Central memory CD4-positive, alpha-beta T cell (primary cell): ENCODE measurements at places on chromosomes 3 and 15.
A peak's percentile ranks its signal among the peaks of the same experiment; 100 is the strongest.

DNA sequence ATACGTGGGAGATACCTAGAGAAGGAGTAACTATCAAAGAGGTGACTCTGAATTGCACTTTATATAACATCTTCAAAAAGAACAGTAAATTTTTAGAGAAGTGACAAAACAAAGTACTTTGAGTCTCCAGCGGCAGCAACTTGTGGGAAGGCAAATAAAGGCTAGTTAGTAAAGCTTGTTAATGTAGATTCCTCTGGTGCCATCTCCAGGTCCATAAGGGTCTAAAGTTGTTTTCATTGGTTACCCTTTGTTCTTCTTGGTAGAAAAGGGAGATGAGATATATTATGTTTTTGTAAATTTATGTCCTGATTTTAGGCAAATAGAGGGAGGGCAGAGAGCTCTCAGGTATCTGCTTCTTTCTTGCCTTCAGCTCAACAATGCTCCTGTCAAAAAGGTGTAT, 161.6 kb downstream of the MYRIP start:
- no peak for DNase-seq

DNA sequence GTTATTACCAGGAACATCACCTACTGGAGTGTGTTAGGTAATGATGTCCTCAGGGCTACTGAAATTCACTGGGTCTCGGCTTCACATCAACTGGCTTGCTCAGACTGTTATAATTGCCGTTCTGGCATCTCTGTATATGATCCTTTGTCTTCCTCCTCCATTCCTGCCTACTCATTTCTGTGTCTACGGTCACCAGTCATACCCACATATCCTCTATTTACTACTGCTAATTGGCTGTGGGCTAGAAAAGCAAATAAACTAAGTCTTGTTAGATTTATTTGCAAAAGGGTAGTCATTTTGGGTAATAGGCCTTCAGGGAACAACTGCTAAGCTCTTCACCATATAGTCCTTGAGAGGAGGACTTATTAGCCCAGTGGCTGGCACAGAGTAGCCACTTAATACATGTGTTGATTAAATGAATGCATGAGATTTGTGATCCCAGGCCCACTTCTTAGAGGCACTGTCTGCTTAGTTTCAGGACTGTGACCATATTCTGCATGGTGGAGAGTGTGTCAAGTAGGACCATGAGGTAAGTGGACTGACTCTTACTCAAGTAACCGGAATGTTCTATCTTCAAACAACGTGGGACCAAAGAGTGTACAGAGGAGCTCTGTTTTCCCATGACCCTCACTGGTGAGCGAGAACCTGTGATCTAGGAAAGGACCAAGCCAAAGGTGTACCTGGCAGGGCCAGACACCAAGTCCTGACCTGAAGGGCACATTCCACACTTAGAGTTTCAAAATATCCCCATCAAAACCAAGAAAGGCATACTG, 13.2 kb downstream of the ZDHHC3 start:
- no peak for DNase-seq

DNA sequence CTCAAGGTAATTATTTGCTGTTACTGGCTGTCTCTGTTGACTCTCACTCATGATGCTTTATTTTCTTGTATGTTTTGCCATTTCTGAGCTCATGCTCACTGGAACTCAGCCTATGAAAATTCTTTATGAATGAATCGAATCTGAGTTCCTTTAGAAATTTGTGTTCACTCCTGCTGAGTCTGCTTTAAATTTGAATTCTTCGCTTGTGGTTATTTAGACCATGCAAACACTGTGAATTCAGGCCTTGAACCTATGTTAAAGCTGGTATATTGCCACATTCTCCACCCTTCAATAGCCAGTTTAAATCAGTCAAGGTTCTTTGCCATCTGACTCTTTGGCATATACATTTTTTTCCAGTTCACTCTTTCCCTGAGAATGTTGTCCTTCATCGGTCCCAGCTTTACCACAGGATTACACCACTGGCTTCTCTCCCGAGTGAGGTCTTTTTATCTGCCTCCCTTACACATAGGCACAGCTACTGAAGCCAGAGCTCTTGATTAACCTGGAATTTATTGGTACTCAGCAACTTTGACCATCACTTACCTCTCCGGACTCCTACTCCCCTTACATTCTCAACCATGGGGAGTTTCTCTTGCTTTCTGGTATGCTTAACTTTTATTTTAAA, 400.6 kb downstream of the VPS13C start:
- DNase-seq: no peak

DNA sequence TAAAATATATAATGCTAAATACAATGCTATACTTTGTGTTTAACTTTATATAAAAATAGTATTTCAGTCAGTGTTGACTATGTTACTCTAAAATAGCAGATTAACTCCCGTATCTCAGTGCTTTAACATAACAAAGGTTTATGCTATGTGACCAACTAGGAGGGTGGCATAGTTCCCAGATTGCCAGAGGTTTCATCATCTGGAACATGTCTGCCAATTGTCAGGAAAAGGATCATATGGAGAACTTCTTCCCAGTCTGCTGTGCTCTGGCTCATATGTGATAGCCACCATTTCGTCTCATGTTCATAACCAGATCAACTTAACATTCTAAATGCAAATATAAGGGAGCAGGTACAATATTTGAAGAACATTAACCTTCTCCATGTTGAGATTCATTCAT, 720.2 kb downstream of the MCTP2 start:
- DNase-seq: no peak

DNA sequence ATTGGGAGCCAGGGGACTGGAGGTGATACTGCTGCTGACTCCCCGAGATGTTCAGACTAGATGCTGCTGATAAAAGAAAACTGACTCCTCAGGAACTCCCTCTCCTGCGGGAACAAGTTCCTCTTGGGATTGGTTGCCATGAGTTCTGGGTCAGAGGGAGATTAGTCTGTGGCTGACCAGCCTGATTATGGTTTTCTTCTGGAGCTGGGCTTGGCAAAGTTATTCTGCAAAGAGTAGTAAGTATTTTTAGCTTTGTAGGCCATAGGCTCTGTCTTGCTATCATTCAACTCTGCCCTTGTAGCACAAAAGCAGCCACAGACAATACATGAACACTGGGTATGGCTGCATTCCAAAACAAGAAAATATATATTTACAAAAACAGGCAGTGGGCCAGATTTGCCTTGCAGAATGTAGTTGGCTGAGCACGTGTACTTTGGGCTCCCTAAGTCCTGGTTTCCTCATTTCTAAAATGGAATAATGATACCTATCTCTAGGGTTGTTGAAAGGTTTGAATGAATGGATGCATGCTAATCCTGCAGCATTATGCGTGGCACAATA, 796.8 kb downstream of the AGBL1 start:
- no peak for DNase-seq

DNA sequence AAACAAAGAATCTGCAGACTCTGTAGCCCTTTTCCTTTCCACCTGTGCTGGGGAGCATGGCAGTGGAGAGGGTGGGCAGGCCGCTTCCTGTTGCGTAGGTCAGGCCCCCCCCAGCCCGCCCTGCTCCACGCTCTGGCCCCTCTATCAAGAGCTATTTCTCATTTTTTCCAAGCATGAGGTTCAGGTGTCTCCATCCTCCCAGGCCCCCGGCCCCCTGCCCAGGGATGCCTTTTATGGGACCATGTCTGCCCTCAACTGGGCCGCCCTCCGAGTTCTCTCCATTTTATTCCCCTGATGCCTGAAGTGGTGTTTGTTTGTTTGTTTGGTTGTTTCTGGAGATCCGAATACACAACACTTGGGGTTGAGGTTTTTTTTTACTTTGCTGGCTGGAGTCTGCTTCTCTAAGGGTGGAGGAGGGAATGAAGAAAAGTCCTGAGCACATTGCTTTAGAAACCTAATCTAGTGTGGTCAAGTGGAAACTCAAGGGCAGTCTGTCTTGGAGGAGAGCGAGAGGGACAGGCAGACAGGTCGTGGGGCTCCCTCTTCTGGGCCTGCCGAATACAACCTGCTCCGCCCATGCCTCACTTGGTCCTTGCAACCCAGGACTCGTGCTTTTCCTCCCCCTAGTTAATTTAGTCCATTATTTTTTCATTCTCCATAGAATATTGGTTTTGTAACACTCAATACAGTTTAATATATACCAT, 176.5 kb upstream of the LYSMD4 start:
- DNase-seq: no peak

DNA sequence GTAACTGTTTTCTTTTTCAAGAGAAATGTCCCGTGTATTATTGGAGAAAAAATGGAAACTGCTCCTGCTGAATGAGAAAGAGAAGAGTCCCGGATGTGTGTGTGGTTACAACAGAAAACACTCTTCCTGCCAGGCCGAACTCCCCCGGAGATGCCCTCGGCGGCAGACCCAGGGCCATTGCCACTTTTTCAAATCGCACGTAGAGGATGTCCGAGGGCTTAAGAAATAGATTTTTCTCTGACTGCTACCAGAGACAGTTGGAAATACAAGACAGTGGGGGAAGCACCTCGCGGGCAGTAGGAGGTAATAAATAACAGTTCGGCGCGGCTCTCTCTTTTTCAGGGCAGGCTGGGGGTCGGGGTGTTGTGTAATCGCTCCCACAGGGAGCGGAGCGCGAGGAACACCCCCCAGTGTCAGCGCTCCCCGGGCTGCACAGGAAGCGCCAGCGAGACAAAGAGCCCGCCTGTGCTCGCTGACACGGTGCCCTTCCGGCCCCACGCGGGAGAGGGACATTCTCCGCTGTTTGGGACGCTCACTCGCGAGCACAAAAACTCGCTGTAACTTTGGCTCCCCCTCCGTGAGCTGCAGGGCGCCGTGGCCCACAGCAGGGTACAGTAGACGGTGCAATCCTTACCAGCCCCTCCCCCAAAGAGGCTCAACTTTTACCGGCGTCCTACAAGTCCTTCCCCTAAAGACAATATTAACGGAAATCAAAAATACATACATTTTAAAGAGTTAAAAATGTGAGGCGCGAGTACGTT, 1.1 kb downstream of the VGLL4 start:
- peak; percentile 65 for DNase-seq

- DNase-seq: no peak
Observed at GRCh38 chr3:46690798-46691197, 2.7 kb downstream of the ALS2CL start.

GRCh38 chr3:177495566-177495965, 298.3 kb upstream of the TBL1XR1 start:
- no peak for DNase-seq

DNA sequence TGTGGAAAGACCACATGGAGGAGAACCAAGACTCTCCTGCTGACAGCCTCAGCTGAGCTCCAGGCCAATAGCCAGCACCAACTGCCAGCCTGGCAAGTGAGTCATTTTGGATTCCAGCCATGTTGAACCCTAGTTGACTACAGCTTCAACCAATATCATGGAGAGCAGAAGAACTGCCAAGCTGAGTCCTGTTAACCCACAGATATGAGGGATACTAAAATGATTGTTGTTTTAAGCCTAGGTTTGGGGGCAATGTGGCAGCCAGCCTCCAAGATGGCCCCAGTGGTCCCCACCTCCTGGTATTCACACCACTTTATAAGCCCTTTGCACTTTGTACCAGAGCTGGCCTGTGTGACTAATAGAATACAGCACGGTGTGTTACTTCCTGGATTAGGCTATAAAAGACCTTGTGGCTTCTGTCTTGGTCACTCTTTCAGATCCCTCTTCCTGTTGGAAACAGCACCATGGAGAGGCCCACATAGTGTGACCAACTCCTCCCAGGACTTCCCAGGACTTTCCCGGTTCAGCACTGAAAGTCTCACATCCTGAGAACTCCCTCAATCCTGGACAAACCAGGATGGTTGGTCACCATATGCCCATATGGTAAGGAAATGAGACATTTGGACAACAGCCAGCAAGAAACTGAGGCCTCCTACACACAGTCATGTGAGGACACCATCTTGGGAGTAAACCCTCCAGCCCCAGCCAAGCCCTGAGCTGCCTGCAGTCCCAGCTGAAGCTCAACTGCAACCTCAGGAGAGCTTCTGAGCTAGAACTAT, 32.4 kb upstream of the CDV3 start:
- DNase-seq: no peak

GRCh38 chr3:49757197-49757596, 29.1 kb downstream of the IP6K1 start:
- DNase-seq: no peak

- DNase-seq: no peak
Observed at GRCh38 chr3:52534281-52535183, 875 bp upstream of the NT5DC2 start.

- no peak for DNase-seq
Observed at GRCh38 chr3:154275965-154276364, 48.3 kb downstream of the DHX36 start.

GRCh38 chr3:143896486-143896885, 48.2 kb upstream of the SLC9A9 start:
- no peak for DNase-seq

DNA sequence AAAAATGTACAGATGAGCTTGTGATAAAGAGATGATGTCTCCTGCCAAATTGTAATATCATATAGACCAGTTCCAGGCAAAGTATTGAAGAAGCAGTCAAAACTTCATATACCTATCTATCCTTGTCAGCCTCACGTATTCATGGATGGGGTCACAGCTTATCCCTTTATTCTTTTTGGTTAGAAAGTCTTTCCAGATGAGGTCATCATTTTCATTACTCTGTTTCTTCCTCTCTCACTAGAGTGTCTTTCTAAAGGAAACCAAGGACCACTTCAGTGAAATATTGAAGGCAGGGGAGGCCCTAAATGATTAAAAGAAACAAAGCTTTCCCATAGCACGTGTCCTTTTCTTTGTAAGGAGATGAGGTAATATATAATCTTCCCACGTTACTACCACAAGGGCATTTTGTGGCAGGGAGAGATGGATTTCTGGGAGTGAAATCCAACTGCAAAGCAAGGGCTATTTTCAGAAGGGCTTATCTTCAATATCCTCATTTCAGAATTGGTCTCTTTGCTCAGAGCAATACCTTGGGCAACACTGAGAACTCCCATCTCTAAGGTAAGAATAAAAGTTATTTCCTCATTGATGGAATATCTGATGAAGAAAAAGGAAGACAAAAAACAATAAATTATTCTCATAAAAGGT, 260.2 kb downstream of the TIGIT start:
- no peak for DNase-seq

- no peak for DNase-seq
Observed at GRCh38 chr3:57746156-57747010, 9.7 kb upstream of the SLMAP start.

- DNase-seq: no peak
Observed at GRCh38 chr15:96051598-96051997, 278.9 kb upstream of the NR2F2 start.

GRCh38 chr15:68910816-68911215, 19.5 kb upstream of the SPESP1 start:
- no peak for DNase-seq
